Stimulated activated naive CD4-positive, alpha-beta T cell (primary cell): ENCODE measurements at places on chromosomes 12 and 14.

DNA sequence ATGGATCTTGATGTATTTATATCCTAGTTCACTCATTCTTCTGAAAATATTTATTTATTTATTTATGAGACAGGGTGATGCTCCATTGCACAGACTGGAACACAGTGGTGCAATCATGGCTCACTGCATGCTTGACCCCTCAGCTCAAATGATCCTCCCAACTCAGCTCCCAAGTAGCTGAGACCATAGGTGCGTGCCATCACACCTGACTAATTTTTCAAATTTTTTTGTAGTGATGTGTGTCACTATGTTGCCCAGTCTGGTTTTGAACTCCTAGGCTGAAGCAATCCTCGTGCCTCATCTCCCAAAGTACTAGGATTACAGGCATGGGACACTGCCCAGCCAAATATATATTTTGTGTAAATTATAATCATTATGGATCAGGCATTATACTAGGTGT is 595.6 kb upstream of the ATP2B1 start:
- no peak for DNase-seq

DNA sequence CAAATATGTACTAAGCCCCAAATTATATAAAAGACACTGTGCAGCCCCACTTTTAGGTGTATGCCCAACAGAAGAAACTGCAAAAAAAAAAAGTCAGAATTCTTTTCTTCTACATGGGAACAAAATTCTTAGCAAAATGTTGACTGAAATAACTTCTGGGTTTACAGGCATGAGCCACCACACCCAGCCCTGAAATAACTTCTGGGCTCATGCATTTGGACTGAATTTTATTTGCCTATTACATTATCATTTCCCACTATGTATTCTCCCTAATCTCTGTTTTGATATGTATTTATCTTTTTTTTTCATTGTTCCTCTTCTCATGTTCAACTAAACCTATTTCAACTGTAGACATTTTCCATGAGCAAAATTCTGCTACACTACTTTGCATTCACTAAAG is 169.2 kb downstream of the GRIN2B start:
- DNase-seq, result no peak

GRCh38 chr12:14164266-14164665 is 182.9 kb upstream of the GRIN2B start:
- no peak for DNase-seq

DNA sequence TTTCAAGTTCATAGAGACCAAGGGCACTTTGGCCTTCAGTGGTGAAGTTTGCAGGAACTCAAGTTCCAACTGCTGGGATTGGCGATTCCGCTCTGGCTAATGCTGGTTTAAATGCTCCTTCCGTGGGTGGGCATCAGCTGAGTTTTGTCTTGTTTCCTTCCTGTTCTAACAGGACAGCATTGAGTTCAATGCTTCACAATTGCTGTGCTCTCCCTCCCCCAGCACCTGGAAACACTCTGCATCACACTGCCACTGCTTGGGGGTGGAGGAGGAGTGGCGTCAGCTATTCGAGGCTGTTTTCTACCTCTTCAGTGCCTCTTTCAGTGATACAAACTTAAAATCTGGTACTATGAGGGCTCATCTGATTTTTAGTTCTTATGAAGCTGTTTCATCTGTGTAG is 634.9 kb downstream of the FSCB start:
- no peak for DNase-seq

DNA sequence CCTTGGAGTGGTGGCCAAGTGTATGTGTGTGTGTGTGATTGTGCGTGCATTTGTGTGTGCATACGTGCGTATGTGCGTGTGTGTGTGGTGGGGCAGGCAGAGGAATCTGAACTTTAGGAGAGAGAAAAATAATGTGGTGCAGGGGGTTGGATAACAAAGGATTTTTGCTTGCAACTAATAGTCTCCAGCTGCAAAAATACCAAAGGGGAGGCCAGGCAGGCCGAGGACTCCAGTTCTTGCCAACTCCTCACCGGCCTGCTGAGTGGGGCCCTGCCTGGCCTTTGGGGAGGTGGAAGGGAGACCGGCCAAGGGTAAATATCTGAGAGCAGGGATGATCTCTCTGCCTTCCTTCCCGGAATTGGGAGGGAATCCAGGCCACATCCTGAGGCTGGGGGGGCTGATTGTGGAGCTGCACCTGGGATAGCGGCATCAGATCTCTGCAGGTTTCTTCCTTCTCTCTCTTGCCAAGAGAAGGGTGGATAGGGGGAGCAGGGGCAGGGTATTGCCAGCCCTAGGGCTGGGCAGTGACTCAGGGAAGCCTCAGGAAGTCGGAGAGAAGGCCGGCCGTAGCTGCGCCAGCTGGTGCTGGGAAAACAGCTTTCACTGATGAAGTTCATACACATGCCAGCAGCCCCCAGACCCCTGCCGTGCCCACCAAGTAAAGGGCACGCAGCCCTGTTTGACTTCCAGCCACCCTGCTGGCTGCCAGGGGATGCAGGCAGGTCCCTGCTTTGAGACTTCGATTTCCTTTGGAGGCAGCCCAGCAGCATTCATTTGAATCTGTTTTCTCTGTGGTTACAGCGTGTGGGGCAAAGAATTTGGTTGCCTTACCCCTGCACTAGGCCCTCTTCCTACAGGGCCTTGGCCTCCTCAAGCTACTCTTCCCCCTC is 4.6 kb upstream of the LRP1-AS start:
- no peak for DNase-seq

DNA sequence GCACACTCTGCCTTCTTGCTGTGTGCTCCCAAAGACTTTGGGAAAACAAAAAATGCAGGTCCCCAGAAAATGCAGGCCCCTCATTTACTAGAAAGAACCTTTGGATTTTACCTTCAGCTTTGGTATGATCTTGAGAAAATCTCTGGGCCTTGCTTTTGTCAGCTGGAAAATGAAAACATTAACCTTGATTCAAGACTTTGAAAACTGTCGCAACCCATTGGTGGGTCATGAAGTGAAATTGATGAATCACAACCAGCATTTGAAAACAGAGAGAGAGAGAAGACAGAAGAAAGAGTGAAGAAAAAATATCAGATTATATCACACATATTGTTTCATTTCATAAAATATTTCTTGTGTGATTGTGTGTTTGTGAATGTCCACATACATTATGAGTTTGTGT is 322.5 kb downstream of the ZFP36L1 start:
- DNase-seq, result no peak

DNA sequence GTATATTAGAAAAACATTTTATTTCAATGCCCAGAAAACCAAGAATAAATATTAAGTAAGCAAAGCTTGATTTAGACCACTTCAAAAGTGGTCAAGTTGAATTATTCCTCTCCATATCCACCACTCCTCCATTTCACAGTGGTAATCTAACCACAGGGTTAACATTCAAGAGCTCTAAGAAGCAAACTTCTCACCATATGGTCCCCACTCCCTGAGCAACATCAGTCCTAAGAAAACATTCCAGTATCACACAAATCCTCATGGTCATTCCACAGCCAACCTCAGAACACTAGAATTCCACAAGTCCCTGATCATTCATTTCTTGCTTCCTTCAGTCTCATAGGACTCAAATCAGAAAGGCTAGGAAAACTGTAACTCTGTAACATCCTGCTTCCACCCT is 47.9 kb downstream of the ST8SIA1 start:
- DNase-seq, result no peak

DNA sequence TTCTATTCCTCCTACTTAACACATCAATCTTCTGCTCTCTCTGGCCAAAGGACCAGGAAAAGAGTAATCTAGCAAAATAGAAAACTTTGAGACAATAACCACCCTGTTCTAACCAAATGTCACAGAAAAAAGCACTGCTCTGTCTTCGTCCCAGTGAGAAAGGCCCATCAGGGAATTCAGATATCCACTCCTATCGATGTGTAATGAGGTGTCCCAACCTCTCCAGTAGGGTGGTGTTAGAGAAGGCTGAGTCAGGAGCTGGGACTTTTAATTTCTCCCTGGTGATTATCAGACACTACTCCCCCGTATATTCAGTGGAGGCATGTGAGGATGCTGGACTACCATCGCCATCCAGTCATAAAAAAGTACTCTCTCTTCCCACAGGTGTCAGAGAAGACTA is 130.3 kb downstream of the TMTC3 start:
- DNase-seq, result no peak

- DNase-seq, result peak; percentile 57
These were observed 74.8 kb upstream of the CHST11 start for GRCh38 chr12:104381731-104382480.

DNA sequence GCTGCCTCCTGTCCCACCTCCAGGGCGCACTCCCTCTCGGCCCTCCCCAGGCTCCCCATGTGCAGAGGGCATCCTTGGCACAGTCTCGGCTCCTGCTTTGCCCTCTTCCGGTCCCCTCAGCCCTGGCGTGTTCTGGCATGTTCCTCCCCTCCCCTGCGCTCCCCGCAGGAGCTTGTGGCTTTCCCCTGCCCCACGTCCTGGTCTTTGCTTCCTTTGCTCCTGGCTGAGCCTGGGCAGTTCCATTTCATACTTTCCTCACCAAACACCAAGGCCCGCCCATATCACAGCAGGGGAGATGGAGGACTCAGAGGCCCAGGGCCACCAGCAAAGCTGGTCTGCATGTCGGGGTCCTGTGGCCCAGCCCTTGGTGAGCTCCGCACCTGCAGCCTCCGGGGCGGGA is 56.0 kb downstream of the FBRSL1 start:
- no peak for DNase-seq

DNA sequence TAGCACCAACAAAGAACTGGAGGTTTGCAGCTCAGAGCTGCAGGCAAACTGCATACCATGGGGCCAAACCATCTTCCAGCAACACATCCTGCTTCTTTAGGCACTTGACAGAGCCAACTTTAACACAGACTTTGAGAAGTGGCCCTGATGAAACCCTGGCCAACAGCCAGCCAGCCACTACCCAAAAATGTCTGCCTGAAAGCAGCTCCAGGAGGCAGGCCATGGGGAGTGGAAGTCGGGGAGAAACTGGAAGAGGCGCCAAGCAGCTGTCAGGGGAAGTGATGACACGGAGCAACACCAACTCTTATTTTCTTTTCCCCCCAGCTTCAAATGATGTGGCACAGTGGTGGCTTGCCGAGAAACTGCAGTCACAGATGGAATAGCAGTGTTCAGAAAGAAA is 110.9 kb upstream of the PLXNC1 start:
- no peak for DNase-seq

DNA sequence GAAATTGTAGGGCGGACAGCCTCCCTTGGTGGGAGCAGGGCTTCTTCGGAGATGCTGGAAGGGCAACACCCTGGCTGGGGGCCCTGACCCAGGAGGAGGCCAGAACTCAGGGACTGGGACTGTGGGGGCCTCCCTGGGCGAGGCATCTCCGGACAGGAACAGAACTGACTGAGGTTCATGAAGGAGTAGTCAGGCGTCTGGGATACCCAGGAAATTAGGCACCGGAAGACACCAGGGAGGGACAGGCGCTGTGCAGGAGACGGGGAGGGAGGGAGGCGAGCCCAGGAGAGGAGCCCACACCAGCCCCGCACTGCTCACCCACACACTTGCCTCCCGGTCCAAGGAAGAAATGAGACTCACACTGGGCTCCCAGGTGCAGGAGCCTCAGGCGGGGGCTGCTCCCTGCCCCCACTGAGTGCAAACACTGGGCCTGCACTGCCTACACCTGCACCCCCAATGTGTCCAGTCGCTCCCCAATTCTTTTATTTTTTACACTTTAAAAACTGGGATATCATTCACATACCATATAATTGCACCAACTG is 262.6 kb upstream of the SFSWAP start:
- DNase-seq, result no peak

- no peak for DNase-seq
These were observed 125.7 kb downstream of the SCARB1 start for GRCh38 chr12:124737772-124738635.

- DNase-seq, result no peak
These were observed 53.8 kb downstream of the PHETA1 start for GRCh38 chr12:111314953-111315539.

- DNase-seq, result no peak
These were observed 101.3 kb downstream of the TMX1 start for GRCh38 chr14:51341338-51341737.

DNA sequence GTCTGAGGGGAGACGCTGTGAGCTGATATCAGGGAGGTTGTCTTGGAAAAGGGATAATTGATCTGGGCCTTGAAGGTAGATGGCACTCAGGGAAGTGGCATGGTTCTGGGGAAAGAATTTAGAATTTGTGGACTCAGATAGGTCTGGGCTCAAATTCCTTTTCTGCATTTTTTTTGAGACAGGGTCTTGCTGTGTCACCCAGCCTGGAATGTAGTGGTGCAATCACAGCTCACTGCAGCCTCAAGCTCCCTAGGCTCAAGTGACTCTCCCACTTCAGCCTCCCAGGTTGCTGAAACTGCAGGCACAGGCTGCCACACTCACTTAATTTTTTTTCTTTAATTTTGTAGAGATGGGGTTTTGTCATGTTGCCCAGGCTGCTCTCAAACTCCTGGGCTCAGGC is 98.1 kb upstream of the NCOR2 start:
- no peak for DNase-seq

DNA sequence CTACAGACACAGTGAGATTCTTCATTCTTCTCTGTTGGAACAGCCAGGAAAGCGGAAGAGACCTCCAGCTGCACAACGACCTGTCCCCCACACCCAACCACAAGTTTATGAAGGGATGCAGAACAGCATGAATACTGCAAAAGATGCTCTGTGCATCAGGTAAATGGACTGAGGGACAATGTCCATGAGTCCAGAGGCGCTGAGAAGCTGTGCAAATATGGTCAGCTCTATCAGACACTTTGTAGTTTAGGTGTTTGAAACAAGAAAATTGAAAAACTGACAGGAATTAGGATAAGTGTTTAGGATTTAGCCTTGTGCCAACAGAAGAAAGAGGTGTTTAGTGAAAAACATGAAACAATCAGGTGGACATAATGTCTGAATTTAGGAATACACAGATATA is 33.1 kb upstream of the PZP start:
- no peak for DNase-seq

DNA sequence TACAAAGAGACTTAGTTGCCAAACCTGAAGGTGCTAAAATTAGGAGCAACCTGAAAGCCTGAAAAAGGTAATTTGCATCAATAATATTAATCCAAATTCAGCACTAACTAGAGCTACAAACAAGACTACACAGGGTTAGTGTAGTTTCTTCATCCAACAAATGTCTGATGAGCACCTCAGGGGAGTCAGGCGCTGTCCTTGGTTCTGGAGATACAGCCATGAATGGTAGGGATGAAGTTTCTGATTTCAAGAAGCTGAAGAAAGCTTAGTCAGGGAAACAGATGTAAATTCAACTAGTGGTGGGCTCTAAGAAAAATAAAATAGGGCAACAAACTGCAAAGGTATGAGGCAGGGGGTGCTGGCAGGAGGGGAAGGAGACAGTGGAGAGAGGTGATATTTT is 266.3 kb downstream of the GLT1D1 start:
- DNase-seq, result no peak

DNA sequence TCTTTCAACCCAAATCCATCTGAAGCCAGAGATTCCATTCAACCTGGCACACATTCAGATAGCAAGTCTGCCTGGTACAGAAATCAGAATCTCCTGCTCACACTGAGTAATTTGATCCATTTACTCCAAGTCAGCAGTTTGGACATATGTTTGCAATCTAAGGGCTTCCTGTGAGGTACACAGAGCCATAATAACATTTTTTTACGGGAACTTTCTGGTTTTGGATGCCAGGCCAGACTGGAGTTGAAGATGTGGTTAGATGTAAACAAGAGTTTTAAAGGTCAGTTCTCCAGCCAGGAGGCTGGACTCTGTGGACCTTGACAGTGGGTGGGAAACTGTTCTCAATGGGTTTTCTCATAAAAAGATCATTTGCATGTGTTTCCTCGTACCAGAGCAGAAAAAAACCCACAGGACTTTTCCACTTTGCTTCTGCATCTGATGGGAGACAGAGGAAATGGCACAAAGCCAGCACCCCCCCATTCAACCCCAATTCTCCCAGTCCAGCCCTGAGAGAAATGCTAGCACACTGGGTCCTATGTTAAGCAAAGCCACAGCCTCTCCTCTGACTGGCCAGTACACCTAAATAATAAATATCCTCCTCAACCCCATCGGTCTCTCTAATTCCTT is 17.7 kb upstream of the TSPAN11 start:
- no peak for DNase-seq
